ENCODE measurements at places on chromosomes 5 and 9.

- DNase-seq: no peak
Measured at GRCh38 chr5:136202469-136203205, 9.7 kb upstream of the SMIM32 start.

DNA sequence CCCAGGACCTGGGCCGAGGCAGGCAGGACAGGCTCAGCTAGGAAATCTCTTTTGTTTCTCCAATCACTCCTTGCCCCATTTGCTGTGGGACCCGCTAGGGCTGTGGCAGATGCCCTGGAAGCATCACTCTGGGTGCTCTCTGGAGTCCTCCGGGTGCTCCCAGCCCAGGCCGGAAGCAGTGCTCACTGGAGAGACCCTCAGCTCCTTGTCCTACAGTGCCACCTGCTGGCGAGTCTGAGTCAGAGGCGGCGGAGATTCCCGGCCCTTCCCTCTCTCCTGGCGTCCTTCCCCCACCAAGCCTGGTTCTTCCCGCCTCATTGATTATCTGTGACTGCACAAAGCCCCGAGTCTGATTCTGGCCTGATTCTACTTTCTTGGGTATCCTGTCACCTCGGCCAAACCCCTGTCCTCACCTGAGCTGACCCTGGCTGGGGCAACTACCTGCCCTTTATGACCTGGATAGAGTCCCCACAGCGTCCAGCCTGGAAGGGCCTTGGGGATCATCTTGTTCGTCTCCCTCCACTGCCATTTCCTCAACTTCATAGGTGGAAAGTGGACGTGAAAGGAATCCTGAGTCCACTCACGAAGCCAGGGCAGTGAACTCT lies 7.3 kb upstream of the BARHL1 start:
- DNase-seq: peak; percentile 43

DNA sequence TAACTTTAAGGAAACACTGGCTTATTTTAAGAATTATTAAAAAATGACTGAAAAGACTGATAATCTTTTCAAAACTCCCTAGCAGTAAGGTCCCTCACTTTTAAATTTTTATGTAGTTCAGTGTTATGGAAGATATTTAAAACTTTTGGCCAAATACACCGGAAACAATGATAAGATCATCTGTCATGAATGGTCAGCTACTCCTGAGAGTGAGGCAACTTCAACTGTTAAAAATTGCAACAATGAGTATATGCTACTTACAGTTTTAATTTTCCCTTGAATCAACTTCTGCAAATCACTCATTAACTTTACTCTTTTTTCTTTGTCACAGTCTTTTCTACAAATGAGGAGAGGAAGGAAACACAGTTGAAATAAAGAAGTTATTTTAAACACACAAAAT lies 10.8 kb downstream of the PUM3 start:
- no peak for DNase-seq

- no peak for DNase-seq
Measured at GRCh38 chr5:161944974-161945373, 97.1 kb downstream of the GABRA1 start.

GRCh38 chr5:55535199-55535905 lies 588 bp upstream of the PLPP1 start:
- DNase-seq: no peak

DNA sequence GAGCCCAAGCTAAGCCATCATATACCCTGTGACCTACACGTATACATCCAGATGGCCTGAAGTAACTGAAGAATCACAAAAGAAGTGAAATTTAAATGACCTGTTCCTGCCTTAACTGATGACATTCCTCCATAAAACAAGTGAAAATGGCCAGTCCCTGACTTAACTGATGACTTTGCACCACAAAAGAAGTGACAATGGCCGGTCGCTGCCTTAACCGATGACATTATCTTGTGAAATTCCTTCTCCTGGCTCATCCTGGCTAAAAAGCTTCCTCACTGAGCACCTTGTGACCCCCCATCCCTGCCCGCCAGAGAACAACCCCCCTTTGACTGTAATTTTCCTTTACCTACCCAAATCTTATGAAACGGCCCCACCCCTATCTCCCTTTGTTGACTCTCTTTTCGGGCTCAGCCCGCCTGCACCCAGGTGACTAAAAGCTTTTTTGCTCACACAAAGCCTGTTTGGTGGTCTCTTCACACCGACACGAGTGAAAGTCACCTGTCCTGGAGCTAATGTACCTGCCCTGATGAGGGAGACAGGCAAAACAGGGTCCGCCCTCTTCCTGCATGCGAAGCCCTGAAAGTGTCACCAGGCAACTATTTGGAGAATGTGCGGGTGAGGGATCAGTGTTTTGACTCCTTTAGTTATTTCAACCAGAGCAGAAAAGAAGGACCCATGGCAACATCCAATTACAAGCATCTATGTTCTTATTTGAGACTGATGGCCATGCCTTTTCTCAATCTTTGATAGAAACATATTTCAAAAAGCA lies 266.1 kb downstream of the SMARCA2 start:
- no peak for DNase-seq

DNA sequence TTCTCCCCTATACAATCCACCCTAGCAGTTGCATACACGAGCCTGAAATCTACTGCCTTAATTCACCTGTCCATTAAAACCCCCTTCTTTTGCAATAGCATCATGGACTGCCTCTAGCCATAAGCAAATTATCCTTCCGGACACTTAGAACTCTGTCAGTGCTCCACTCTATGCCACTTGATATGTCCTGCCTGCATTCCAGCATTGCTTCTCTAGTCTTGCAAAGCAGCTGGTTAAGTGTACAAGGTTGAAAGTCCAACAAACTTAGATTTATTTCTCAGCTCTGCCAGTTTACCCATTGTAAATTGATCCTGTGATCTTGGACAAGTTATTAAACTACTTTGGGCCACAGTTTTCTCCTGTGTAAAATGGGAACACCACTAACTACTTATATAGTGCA lies 197.9 kb downstream of the EPB41L4A start:
- no peak for DNase-seq

GRCh38 chr5:9188131-9188530 lies 357.7 kb downstream of the SEMA5A start:
- no peak for DNase-seq

DNA sequence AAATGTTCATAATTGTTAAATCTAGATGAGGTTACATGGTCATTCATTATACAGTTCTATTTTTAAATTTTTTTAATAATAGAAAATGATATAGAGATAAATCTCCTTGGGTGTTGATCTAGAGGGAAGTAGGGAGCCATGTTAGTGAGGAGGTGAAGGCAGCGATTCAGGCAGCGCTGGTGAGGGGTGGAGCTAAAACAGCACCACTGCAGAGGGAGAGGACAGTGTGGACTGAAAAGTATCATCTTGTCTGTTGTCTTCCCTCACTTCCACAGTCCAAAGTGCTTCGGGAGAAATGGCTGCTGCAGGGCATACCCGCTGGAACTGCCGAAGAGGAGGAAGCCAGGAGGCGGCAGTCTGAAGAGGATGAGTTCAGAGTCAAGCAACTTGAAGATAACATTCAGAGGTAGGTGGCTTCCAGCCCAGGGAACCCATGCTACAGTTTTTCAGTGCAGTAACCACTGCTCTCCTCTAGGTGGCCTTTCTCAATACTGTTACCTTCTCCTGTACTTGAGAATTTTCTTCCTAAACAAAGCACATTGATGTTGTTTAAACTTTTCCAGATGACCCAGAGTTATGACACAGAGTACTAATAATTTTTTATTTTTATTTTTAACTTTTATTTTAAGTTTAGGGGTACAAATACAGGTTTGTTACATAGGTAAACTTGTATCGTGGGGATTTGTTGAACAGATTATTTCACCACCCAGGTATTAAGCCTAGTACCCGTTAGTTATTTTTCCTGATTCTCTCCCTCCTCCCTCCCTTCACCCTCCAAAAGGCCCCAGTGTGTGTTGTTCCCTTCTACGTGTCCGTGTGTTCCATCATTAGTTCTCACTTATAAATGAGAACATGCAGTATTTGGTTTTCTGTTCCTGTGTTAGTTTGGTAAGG lies 100.5 kb downstream of the PALM2AKAP2 start:
- DNase-seq: no peak

- no peak for DNase-seq
Measured at GRCh38 chr9:16029046-16029615, 476.3 kb downstream of the CCDC171 start.

GRCh38 chr9:130660326-130660682 lies 4.1 kb upstream of the PRDM12 start:
- no peak for DNase-seq

DNA sequence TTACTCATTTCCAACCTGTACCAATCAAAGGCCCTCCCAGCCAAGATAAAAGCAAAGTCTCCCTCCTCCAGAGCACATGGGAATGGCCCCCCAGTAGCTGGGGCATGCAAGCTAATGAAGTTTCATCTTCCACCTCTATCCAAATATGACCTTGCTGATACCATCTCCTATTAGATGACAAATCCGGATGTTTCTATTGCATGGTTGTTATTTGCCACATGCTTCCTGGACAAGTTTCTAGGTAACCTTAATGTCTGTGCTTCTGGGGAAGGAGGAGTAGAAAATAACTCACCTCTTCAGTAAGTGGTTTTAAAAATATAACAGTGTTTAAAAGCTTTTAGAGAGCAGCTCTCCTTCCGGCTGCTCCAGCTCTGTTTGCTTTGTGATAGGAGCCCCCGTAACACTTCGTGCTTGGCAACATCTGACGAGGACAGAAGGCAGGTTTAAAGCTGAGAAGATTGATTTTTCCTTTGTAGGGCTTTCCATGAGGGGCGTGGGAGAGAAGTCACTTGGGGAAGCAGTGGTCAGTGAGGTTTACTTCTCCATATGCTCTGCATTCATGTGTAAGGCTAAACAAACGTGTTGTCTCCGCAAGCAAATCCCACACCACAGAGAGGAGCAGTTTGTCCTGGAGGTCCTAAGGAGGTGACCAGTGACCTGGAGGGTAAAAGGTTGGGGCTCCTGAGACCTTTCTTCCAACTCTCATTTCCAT lies 40.3 kb upstream of the GLRX start:
- no peak for DNase-seq

GRCh38 chr9:92242260-92243136 lies 51.0 kb downstream of the IARS1 start:
- no peak for DNase-seq

DNA sequence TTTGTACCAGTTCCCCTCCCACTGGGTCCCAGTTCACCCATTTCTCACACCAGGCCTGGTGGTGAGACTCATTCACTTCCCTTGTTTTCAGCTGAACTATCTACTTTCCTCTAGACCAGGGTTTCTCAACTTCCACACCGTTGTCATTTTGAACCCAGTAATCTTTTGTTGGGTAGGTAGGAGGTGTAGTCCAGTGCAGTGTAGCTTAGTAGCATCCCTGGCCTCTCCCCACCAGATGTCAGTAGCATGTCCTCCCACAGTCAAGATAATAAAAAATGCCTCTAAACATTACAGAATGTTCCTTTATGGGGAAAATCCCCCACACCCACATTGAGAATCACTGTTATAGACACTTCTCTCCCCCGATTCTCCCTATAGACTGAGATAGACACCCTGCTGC lies 299.1 kb downstream of the EPB41L4A start:
- no peak for DNase-seq

GRCh38 chr5:171445644-171446516 lies 26.4 kb downstream of the FGF18 start:
- no peak for DNase-seq

GRCh38 chr5:173664154-173664526 lies 47.7 kb upstream of the BOD1 start:
- DNase-seq: no peak

GRCh38 chr5:135162661-135163265 lies 128.7 kb upstream of the PITX1 start:
- DNase-seq: no peak

- no peak for DNase-seq
Measured at GRCh38 chr9:16039988-16040761, 487.3 kb downstream of the CCDC171 start.

DNA sequence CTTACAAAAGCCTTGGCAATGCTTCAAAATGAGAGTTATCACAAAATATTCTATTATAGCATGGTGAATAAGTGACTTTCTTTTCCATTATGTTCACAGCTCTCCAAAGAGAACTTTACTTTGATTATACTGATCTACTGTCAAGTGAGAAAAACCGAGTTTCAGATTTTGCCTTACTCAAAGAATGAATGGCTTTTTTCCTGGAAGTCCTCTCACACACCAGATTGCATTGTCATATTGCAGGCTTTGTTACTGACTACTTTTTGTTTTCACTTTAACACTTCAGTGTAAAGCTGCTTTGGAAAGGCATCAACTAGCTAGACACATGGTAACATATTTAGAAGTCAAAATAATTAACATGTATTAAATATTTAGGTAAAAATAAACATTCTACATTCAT lies 765.2 kb upstream of the NUDT12 start:
- DNase-seq: no peak

DNA sequence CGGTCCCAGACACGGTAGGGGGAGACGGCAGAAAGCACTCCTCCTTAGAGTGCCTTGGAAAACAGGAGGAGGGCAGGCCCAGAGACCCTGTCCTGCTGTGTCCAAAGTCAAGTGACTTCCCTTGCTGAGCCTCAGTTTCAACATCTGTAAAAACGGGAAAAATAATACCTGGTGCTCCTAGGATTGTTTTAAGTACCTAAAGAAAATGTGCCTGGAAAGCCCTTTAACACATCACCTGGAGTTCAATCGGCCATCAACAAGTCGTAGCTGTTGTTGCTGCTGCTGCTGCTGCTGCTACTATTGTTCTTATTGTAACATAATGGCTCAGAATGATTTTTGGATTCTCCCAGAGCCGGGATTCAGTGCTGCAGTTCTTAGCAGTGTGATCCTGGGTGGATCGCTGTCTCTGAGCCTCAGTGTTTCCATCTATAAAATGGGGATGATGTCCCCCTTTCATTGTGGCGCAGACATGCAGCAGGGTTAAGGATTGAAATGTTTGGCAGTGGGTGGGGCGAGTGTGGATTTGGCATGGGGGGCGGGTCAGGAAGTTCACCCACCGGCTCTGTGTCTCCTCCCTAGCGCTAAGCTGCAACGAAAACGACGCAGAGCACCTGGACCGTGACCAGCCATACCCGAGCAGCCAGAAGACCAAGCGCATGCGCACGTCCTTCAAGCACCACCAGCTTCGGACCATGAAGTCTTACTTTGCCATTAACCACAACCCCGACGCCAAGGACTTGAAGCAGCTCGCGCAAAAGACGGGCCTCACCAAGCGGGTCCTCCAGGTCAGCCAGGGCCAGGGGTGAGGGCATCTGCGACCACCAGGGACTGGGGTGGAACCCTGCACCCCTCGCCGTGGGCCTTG lies 9.2 kb downstream of the LHX2 start:
- DNase-seq: no peak

DNA sequence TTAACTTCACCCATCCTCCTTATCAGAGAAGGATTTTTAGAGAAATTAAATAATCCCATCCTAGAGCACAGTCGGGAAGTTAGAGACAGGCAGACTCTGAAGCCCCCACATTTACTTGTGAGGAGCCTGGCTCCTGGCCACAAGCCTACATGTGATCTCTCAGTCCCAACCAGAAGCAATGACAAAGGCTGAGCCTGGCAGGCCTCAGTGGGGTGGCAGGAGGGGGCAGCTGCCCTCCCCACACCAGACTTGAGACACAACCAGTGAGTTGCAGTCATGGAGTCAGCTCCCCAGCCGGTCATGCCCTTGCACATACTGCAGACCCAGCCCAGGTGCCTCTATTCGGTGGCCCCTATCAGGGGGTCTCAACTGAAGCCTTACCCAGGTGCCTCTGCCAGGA lies 11.0 kb downstream of the NAIF1 start:
- DNase-seq: no peak
